ENCODE measurements at places on chromosomes 6 and 20. TPM values are rescaled to one million over a fixed set of nuclear protein-coding genes. Genes with fewer than 3 reads are reported as not detected.

DNA sequence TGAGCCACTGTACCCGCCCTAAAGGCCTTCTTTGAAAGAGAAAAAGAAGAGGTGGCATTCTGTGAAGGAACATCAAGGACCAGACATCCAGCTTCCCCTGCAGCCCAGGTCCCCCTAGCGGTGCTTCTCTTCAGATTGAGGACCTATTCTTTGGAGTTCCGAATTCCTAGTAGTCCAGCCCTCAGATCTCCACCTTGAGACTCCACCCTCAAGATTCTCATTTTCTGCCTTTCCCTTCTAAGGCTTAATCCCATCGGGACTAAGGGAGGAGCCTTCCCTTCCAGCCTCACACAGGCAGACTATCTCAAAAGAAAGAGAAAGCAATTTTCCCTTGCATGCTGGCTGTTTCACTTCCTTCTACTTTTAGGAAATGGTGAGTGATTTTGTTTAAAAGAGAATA, 32.5 kb downstream of the MUC22 start:
- DNase-seq: no peak

DNA sequence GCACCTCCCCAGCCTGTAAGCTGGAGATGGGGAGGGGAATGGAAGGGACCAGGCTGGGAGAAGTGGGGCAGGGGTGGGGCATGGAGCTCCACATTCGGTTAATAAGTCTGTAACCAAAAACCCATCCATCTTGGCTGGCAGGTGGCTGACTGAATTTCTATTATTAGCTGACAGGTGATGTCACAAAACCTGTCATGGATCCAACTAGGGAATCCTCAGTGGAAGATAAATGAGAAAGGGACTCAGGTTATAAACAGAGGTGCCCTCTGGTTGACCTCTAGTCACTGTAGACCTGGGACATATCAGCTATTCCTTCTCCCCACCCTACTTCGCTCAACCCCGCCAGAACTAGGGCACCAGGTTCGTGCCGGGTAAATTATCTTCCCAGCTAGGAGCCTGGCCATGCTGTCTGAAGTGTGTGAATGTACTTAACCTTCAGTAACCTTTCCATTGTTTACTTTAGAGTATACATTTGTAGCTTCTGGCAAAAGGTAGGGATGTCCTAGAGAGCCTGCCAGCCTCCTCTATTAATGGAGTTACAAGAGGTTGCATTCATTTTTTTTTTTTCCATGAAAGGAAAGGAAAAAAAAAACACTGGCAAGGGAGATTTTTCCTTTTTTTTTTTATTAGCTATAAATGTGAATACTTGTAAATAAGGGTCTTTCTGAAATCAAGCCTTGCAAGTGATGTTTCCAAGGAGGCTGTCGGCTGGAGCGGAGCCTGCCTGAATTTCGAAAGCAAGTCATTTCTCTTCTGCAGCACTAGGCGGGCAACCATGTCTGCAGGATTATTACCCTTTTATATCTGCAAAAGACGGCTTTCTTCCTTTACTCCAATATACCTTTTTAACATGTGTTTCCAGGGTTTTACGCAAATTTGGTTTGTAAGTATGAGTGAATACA, 135.9 kb downstream of the TMEM242 start:
- no peak for DNase-seq

- DNase-seq: no peak
Measured at GRCh38 chr6:121771937-121772720, 336.7 kb downstream of the GJA1 start.

DNA sequence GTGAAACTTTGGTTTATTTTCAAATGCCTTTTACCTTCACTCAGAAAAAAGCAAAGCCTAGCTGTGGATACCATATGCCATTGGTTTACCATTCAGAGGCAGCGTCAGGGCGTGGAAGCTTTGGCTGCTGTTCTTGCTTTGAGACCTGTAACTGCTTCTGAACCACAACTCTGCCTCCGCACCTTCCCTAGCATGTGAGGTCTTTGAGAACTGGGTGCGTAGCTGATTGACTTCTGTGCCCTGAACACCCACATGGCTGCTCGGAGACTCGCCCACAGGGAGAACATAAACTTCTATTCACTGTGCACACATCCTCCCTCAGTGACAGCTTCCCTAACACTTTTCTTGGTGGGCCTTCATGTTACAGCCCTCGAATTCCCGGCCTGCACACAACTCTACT, 11.2 kb upstream of the CLDN20 start:
- no peak for DNase-seq

- no peak for DNase-seq
Measured at GRCh38 chr20:20224806-20225205, 143.1 kb upstream of the INSM1 start.

GRCh38 chr20:2825761-2826160, 9.6 kb downstream of the TMEM239 start:
- no peak for DNase-seq

- DNase-seq: no peak
Measured at GRCh38 chr6:51552435-51552834, 535.0 kb downstream of the PKHD1 start.

GRCh38 chr6:16985513-16986284, 116.2 kb upstream of the STMND1 start:
- DNase-seq: no peak

The TBC1D32 gene
- total RNA-seq: 4.6 TPM

The CYP39A1 gene
- 2.8 TPM for total RNA-seq

The CLDN20 gene
- not detected for total RNA-seq

The CST2 gene
- total RNA-seq: not detected

All from omental fat pad (tissue), 4 donors.